Astrocyte of the spinal cord (primary cell): ENCODE measurements at places on chromosomes 11 and 22.
A peak's percentile ranks its signal among the peaks of the same experiment; 100 is the strongest.

DNA sequence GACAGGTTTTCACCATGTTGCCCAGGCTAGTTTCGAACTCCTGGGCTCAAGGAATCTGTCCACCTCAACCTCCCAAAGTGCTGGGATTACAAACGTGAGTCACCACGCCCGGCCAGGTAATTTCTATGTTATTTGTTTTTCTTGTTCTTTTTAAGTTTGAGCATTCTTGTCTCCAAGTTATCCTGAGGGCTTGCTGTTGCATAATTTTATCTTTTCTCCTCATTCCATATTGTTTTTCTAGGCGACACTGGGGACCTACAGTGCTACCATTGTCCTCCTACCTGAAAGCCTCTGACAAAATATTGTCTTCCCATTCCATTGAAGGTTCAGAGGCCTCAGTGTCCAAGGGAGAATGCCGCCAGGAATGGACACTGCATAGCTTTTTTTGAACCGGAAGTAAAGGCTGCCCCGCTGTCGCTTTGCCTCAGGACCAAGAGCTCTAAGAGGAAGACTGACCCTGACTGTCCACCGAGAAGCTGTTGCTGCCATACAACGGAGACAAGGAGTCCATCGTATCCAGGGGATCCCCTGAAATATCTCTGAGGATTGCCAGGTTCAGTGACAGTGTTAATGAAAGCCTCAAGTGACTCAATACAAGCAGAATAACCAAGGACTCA, 9.7 kb downstream of the AP5B1 start:
- no peak for DNase-seq

GRCh38 chr22:45413368-45414211, at the start of the genes RIBC2 and SMC1B:
TSS of gene RIBC2 (plus strand) at chr22:45413693. CDS start at chr22:45413887, 194 bp downstream.
TSS of gene SMC1B (minus strand) at chr22:45413599. CDS start at chr22:45413567, 32 bp downstream.
- DNase-seq: peak; percentile 79

GRCh38 chr22:50444663-50445062, 30.2 kb downstream of the SBF1 start:
- peak; percentile 75 for DNase-seq

- no peak for DNase-seq
These were observed 16.5 kb downstream of the P2RX3 start for GRCh38 chr11:57354699-57355098.

GRCh38 chr11:125357551-125357950, 138.5 kb downstream of the FEZ1 start:
- no peak for DNase-seq

GRCh38 chr11:115927823-115928329, 423.7 kb upstream of the CADM1 start:
- DNase-seq: no peak

DNA sequence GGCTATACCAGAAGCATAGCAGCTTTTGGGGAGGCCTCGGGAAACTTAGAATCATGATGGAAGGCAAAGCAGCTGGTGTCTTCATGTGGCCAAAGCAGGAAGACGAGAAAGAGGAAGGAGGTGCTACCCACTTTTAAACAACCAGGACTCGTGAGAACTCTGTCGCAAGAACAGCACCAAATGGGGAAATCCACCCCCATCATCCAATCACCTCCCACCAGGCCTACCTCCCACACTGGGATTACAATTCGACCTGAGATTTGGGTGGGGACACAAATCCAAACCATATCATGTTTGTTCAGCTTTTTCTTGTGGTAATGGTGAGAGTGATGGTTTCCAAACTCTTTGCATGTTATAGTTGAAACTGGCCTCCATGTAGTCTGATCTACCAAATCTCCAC, 32.5 kb upstream of the OR10D3 start:
- DNase-seq: no peak

DNA sequence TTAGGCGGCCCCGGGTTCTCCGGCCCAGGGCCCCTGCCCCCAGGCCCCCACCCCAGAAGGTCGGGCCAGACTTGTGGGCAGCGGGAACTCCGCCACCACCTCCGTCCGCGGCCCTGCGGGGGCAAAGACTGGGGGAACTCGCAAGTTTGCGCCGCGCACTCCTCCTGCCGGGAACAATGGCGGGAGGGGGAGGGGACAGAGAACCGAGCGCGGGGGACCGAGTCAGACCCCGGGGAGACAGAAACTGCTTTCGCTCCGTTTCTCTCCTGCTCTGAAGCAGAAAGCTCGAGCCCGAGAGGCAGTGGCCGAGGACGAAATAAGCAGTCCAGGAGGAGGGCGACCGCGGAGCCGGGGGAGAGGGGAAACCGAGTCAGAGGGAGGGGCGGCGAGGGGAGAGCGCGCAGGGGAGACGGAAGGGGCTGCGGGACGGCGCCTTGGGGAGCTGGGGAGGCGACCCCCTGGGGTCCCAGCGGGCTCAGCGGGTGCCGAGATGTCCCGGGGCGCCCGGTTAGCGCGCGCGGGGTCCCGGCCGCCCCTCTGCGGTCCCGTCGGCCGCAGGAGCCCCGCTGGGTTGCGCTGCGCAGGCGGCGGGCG, 555 bp downstream of the TP53I11 start:
- no peak for DNase-seq

DNA sequence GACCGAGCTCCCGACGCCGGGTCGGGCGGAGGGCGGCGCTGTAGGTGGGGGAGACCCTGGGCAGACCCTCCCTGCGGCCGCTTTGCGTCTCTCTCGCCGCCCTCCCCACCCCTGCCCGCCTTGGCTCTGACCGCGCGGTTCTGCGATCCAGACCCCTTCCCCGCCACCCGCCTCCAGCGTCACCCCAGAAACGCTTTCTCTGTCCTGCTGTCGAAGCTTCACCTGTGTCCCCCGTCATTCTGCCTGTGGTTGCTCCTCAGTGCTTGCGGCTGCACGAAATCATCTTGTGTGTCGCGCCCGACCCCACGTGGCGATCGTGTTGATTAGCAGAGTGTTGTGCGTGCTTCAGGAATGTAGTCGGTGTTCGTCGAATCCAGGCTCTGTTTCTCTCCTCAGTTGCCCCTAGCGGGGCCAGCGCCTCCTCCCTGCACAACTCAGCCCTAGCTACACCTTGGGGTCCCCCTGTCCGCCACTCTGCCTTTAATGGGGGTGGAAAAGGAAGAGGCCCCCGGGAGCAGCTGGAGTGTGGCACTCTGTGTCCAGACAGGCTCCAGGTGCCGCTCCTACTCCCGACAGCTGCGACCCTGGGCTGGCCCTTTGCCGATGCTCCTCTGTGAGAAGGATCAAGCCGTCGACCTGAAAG, 851 bp downstream of the PTDSS2 start:
- peak; percentile 56 for DNase-seq

- no peak for DNase-seq
These were observed 2.0 kb downstream of the MB start for GRCh38 chr22:35615156-35615555.

GRCh38 chr11:17548444-17548843, 1.4 kb downstream of the OTOG start:
- DNase-seq: no peak

DNA sequence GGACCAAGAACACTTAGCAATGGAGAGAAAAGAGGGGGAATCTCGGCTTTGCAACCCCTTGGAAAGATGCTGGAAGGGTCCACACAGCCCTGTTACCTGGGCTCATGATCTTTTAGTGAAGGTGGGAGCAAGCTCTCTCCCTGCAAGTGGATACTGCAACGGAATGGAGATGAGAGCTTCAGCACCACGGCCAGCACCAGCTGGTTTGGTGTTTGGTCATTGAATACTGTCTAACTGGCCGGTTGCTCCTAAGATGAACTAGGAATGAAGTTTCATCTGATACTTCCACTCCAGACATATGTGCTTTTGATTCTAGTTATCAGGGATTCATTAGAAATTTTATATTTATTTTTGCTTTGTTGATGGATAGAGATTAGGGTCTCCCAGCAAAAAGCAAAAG, 16.3 kb downstream of the HTR3A start:
- DNase-seq: peak; percentile 39

- peak; percentile 96 for DNase-seq
These were observed at the start of gene PAX6 for GRCh38 chr11:31810779-31811647. TSS of gene PAX6 (minus strand) at chr11:31811322. CDS start at chr11:31806411, 4,911 bp downstream.

DNA sequence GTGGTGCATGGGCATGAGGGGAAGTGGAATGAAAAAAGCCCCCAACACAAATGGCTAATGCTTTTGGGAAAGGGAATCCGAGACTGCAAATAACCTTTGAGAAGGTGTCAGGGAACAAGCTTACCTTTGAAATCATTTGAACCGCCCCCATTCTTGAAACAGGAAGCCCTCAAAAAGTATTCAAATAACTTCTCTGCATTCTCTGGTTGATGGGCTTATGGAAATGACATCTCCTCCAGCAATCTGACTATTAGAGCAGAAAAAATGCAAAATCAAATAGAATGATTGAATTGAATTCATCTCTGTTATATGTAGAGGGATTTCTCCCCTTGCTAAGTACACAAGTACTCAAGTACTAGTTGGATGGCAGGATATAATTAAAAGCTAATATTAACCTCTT, 409.9 kb downstream of the TMEM135 start:
- no peak for DNase-seq

- DNase-seq: no peak
These were observed 87.7 kb upstream of the RTL6 start for GRCh38 chr22:44585559-44586350.

GRCh38 chr22:29934596-29934995, 51.6 kb downstream of the MTMR3 start:
- no peak for DNase-seq

DNA sequence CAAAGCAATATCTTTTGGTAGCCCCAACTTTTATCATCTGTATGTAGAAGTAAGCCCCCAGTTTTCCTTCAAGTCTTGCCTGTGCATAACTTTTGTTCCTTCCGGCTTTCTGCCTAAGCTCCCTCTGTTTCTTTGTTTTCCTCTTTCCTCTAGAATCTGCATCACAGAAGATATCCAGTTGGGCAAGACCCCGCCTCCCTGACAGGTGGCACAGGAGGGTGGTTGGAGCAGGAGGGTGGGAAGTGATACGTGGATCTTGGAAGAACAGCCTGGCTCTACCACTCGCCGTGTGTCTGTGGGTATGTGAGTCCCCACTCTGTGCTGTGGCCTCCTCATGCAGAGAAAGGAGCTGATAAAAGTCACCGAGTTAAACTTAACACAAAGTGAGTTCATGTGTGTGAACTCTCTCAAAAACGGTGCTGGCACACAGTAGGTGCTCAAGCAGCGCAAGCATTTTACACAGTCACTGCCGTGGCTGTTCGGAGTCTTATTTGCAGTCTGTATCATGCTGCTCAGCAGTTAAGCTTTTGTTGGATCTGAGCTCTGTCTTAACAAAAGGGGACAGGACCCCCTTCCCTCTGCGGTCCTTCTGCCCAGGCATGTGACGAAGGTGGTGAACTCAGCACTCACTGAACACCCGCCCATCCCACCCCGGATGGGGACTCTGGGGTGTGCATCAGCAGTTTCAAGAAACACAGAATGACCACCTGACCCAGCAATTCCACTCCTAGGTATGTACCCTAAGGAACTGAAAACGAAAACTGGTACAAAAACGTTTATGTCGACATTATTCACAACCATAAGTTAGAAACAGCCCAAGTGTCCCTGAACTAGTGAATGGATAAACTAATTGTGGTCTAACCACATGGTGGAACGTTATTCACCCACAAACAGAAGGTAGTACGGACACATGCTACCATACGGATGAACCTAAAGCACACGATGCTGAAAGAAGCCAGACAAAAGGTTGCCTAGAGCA, 249.1 kb downstream of the CTTN start:
- DNase-seq: no peak

- no peak for DNase-seq
These were observed 25.3 kb downstream of the DUSP8 start for GRCh38 chr11:1546536-1547466.

DNA sequence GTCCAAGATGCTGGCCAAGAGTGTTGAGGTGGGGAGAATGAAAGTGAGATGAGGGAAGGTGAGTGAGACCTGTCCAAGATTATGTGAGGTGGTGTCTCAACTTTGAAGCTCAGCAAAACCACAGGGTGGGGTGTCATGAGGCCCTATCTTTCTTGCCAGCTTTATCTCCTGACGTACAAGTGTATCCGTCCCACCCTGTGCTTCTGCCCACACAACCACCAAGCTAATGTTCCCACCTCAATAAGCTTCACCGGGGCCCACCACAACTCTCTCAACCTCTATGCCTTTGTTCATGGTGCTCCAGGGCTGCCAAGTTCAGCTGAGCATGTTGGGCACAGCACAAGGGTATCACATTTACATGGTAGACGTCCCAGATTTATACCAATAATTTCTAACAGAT, 7.1 kb upstream of the TPST2 start:
- DNase-seq: no peak

- no peak for DNase-seq
These were observed 13.1 kb upstream of the UCP3 start for GRCh38 chr11:74021998-74022397.

DNA sequence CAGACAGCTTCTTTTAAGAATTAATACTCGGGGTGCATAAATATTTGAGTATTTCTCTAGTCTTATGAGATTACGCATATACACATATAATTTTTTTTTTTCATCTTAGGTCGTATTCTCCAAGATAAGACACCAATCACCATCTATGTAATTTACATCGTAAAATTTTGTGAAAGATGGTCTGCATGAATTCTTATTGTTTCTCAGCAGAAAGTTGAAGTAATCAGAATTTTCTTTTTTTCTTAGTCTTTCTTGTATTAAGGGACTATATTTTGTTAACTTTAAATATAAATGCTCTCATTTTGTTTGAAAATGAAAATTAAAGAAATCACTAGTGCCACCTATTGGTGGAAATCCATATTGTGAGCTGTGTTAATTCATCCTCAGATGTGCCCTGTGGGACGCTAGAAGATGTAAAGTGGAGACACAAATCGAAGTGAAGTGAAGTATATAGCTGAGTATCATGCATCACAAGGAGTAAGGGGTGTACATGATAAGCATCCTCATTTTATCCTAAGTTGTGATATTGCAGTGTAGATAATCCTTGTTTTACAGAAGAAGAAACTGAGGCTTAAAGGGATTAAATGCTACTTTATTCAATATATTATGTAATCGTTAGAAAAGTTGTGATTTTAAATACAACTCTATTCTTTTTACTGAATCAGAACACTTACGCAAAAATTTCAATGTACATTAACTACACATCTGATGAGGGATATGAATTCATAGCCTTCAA, 2084.3 kb downstream of the LRRC4C start:
- peak; percentile 15 for DNase-seq

DNA sequence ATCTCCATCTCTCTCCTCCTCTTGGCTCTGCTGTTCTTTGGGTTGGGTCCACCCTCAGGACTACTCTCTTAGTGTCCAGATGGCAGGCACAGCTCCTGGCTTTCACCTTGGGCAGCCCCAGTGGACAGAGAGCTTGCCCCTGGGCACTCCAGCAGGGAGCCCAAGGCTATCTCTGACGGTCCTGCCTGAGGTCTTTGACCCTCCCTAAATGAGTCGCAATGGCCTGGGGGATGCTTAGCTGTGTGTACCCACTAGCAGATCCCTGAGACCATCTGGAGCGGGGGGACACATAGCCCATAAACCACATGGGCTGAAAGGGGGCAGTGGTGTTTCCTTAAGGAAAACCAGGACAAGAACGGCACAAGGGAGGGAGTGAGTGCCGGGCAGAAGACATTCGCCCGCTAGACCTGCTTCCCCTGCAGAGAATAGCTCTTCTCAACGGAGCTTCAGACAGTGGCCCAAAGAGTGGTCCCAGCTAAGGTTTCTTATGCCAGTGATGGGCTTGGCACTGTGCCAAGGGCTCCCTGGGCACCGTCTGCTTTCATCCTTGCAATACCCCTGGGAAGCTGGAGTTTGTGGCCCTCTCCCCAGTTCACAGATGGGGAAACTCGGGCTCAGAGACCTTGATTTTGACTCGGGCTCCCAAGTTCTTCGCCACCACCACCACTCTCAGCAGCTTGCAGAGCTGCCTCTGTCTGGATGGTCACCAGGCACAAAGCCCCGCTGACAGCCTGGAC, 53.9 kb upstream of the ANO1 start:
- DNase-seq: no peak

GRCh38 chr11:18617688-18618341, 16.3 kb downstream of the SPTY2D1 start:
- DNase-seq: peak; percentile 83
